ENCODE measurements at places on chromosomes 4 and X. TPM values are rescaled to one million over a fixed set of nuclear protein-coding genes. Genes with fewer than 3 reads are reported as not detected.

DNA sequence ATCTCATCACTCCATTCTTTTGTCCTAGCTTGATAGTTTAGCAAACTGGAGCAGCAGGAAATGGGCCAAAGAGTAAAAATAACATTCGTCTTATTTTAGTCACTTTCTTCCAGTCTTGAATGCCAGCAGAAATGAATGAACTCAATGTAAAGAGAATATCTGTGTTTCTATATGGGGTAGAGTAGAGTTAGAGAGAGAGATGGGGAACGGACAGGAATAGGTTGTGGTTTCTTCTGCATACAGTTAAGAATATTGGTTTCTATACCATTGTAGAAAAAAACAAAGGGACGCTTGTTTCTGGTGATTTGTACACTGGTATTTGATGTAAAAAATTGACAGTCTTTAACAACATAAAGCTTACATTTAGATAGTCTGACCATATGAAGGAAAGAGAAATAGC is 8.9 kb downstream of the GPR174 start:
- DNase-seq: no peak

DNA sequence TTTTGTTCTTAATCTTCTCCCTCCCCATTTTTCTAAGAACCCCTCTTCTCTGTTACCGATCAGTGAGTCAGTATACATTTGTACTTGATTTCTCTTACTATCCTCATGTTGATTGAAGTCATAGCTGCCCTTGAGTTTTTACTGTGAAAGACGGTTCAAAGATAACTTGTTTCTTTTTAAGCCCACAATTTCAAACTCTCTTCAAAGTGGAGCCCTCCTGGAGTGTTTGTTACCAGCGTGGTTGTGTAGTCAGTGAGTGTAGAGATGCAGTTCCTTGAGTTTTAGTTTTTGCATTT is 7.9 kb downstream of the PPP1R3F start:
- DNase-seq: no peak

DNA sequence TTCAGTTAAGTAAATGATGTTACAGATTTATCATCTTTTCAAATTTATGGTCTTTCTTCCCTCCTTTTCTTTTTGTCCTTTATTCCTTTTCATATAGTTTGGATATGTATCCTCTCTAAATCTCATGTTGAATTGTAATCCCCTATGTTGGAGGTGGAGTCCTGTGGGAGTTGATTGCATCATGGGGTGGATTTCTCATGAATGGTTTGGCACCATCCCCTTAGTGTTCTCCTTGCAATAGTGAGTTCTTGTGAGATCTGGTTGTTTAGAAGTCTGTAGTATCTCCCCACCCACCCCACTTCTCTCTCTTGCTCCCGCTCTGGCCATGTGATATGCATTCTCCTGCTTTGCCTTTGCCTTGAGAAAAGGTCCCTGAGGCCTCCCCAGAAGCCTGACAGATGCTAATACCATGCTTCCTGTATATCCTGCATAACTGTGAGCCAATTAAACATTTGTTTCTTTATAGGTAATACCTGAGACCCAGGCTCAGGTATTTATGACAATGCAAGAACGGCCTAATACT is 236.7 kb downstream of the PRDM5 start:
- DNase-seq: no peak

GRCh38 chrX:30230395-30230794 is at the start of gene MAGEB3:
Gene MAGEB3 (plus strand): TSS chrX:30230657. CDS start chrX:30235925, 5,268 bp downstream.
- no peak for DNase-seq

GRCh38 chr4:142282870-142283431 is 563.1 kb downstream of the INPP4B start:
- DNase-seq: peak; percentile 22

DNA sequence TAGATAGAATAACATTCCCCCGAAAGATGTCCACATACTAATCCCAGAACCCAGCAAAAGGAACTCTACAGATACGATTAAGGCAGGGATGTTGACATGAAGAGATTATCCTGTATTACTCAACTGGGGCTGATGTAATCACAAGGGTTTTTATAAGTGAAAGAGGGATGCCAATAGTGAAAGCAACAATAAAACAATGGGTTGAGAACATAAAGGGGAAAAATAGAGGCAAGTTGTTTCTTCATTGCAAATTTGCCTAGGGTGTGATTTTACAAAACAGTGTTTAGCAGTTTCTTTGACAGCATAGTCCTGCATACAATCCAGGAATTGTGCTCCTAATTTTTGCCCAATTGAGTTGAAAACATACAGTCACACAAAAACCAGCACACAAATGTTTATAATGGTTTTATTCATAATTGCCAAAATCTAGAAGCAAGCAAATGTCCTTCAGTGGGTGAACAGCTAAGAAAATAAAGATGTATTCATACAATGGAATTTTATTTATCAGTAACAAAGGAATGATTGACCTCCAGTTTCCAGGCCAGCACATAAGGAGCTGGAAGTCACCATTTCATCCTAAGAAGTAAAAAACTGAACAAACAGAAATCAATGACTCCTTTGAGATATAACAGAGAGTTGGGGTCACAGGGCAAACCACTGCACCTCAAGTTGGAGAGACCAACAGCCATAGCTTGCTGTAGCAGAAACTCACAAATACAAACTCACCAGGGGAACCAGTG is 107.2 kb downstream of the CENPC start:
- DNase-seq: no peak

GRCh38 chrX:41449615-41450014 is 2.5 kb downstream of the NYX start:
- DNase-seq: no peak

GRCh38 chr4:118842055-118842454 is 6.1 kb upstream of the SEC24D start:
- DNase-seq: no peak

Gene SMIM10
- total RNA-seq: not detected

Gene DOK7
- total RNA-seq: 17.6 TPM

Gene DMRTC1
- not detected for total RNA-seq

Measured in HT-29 (cell line).